ENCODE measurements at places on chromosomes 11 and 22.

DNA sequence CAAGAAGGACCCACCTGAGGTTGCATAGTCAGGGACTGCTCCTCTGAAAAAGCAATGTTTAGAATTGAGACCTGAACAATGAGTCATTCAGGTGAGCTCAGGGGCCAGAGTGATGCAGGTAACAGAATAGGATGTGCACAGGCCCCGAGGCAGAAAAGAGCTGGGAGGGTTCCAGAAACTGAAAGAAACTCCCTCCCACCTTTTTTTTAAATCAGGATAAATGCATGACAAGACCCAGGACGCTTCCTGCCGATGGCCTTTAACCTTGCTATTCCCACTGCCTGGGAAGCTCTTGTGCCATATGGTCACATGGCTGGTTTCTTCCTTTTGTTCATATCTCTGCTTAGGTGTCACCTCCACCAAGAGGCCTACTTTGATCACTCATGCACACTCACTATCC lies 214.2 kb upstream of the ZBED5 start:
- DNase-seq, result no peak

DNA sequence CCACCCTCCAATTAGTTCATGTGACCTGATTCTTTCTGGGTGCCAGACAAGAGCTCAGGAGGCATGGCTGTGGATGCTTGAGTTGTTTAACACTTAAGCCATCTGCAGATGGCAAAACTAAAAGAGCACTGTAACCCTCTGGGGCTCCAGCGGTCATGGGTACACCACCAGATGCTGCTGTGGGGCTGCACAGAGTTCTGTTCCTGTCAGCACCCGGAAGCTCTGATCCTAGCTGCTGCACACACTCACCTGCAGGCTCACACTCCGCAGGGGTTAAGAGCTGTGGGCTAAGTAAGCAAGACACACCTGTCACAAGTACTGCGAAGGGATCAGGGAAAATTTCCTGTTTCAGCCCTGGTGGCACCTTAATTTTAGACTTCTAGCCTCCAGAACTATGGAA lies 307.8 kb downstream of the C11orf87 start:
- DNase-seq, result no peak

- no peak for DNase-seq
Measured at GRCh38 chr11:92845390-92845789, 124.1 kb upstream of the MTNR1B start.

DNA sequence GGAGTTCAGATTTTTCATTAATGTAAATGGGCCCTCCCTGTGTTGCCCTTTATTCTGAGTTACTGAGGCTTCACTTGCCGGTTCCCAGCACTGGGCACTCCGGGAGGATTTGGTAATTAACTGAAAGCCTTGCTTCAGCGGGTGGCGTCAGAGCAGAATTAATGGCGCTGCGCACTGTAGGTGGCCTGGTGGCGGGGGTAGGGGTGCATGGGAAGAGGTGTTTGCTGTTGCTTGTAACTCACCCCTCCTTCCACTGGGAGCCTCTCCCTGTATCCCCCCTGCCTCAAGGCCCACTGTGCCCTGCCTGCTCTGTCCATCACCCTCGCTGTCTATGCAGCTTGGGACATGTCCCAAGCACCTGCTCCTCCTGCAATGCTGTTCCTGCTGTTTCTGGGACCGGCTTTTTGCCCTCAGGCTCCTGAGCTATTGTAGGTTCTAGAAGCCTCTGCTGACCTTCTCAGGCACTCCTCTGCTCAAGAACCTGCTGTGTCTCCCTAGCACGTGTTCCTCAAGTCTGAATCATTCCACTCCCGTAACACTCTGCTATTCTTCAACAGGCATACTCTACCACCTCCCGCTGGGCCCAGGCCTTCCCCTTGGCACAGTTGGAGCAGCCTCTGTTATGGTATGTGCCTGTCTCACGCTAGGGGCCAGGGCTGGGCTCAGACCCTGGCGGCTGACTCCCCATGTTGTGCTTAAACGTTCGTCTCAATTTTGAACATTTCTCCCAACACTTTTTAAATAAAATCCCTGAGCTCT lies 24.4 kb downstream of the ARHGAP8 start:
- DNase-seq, result no peak

DNA sequence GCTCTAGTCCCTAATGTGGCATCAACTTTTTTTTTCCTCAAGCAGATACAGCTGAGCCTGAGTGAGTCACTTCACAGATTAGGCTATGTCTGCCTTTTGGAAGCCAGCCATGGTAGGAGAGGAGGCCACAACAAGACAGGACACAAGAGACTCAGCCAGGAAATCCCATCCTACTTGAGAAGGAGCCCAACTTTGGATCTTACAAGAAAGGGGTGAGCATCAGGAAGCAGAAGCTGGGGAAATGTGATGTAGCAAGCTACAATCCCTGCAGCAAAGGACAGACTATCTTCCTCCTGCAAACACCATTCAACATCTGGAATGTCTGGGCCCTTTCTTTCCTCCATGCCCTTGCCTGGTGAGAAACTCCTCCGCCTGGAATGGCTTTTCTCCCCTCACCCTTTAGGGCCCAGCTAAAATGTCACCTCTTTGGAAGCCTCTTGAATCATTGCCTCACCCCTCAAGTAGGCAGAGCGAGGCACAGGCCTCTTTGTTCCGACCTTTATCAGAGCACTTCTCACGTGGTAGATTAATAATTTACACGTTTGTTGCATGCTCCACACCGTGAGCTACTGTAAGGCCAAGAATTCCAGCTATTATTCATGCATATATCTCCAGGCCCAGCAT lies 156.4 kb upstream of the PITPNB start:
- DNase-seq, result no peak

DNA sequence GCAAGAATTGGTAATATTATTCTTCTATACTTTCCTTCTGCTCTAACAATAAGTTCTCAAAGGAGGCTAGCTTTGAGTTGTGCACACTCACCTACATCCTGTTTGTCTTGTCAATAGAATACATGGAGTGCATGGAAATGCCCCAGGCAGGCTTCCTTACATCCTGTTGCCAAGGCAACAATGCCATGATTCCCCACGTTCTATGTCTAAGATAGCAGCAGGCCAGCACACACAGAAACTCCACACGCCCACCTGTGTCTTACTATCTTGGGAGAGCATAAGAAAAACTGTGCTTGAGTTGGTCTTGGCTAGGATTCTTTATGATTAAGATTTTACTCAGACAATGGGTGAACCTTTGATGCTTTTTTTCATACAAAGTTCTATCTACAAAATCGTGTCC lies 379.2 kb downstream of the AASDHPPT start:
- no peak for DNase-seq

DNA sequence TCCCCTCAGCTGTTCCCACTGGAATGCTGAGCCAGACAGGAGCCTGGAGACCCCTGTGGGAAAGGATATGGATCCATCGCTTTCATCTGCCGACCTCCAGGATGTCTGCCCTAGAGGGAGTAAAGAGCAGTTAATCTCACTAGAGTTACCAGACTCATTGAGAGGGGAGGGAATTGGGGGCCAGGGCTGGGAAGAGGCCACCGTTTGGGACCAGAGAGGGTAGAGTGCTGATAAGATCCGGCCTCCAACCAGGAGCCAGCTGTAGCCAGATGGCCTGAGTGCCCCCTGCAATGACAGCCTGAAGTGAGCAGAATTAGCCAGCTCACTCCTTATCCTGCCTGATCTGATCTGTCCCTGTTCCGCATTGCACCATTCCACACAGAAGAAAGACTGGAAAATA lies 3.7 kb upstream of the APLNR start:
- no peak for DNase-seq

GRCh38 chr11:73106347-73106746 lies 35.8 kb downstream of the FCHSD2 start:
- no peak for DNase-seq

DNA sequence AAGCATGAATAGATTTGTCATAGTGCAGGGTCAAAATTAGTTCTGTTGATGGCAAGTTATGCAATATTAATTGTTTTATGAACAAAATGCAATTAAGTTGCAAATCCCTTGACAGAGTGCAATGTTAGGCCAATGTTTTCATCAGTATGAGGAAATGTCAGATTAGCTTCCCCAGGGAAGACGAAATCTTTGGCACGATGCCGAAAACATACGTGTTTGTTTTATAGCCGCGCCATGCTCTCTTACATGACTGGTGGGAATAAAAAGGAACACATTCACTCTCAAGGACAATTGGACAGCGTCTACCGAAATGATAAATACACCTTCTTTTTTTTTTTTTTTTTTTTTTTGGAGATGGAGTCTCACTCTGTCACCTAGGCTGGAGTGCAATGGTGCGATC lies 27.0 kb downstream of the MFNG start:
- DNase-seq, result no peak

DNA sequence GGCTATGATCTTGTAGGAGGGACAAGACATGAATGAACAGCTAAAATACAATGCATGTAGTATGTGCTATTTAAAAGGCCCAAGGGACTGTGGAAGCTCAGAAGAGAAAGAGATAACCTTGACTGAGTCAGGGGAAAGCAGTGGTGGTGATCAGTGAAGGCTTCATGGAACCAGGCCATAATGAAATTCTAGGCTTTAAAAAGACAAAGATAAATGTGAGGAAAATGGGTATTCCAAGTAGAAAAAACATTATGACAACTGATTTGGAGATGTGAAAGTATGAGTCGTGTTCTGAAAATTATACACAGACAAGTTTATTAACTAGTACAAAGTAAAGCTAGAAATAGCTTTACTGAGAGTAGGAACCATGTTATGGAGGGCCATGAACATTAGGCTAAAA lies 189.8 kb downstream of the SOX6 start:
- no peak for DNase-seq

DNA sequence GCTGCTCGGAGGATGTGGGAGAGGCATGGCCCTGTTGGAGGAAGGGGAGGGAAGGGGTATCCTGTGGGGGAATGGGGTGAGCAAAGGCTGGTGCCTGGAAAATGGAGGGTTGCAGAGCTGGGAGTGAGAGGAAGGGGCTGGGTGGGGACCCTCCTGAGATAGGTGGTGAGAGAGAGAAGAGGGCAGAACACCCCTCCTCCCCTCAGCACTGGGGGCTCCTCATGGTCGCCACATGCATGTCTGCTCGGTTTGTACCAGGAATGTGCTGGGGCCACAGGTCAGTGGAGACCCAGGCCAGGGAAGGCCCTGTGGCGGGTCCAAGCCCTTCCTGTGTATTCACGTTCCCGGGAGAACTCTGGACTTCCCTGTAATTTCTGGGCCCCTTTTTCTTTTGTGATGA lies 27.8 kb upstream of the ACR start:
- DNase-seq, result no peak

GRCh38 chr11:26297189-26297975 lies 34.5 kb upstream of the ANO3 start:
- DNase-seq, result peak; percentile 54
